ENCODE measurements at places on chromosomes 13 and 19.

GRCh38 chr13:84821261-84821660 lies 939.0 kb upstream of the SLITRK1 start:
- no peak for DNase-seq

DNA sequence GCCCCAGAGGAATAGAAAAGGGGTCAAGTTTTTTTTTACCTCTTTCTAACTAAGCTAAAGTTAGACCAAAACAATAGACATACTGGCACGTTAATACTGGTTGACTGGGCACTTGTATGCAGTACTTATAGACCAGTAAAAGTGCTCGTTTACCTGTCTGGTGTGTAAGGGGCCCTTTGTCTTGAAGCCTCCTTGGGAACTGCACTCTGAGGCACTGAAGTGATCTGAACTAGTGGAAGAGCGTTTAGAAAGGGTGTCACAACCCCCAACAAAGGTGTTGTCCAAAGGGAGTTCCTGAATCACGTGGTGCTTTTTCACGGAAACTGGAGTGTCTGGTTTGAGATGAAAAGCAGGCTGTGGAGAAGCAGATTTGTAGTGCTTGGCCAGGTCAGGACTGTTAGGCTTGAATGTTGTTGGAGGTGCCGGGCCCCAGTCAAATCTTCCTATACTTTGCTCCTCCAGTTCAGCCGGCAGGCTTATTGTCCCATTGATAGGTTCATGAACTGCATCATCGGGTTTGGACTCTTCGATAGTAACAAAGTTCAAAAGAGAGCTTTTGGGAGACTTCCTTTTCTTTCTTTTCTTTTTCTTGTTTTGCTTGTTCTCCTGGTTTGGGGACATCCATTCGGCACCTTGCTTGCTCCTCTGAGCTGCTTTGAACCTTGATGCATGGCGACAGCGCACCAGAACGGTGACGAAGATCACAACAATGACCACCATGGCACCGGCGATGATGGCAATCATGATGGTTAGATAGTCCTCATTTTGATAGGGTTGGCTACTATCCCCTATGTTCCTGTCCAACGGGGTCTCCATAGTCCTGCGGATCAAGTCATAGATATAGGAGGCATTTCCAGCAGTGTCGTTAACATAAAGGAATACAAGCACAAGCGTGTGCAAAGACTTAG lies 4.6 kb downstream of the PCDH9 start:
- no peak for DNase-seq

- no peak for DNase-seq
Measured at GRCh38 chr19:42249149-42249750, 5.7 kb downstream of the ERF start.

GRCh38 chr19:44951179-44952159 lies 3.7 kb upstream of the CLPTM1 start:
- peak; percentile 5 for DNase-seq

DNA sequence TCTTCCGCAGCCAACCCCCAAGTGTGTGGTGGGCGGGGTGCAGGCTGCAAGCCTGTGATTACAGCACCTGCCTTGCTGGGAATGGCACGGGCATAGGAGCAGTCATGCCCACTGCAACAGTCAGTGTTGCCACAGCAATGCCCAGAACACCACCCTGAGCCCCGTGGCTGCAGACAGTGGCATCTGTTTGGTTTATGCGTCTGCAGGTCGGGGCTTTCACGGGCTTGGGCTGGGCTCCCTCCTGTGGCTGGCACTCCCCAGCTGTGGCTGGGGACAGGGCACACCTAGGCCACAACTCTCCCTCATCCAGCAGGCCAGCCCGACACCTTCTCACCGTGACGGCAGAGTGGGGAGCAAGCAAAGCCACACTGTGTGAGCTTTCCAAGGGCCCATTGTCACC lies 115.3 kb upstream of the C1QTNF9B start:
- DNase-seq: no peak

DNA sequence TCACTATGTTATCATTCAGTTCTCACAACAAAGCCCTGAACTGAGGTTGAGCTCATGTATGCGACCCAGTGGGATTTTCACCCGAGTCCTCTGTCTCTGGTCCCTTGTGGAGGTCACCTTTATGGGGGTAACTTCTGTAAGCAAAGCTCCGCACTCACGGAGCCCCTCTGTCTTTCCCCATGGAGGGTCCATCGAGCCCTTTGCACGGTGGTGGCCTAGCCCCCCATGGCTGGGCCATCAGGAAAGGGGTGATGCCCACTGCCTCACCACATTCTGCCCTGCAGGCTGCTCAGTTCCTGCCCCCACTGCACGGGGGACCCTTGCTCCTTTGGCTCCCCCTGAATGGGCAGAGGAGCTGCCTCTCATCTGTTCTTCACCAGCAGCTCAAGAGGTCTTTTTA lies 39.6 kb downstream of the CHST8 start:
- no peak for DNase-seq

GRCh38 chr13:50531917-50532899 lies 311.3 kb downstream of the DLEU7 start:
- DNase-seq: no peak

DNA sequence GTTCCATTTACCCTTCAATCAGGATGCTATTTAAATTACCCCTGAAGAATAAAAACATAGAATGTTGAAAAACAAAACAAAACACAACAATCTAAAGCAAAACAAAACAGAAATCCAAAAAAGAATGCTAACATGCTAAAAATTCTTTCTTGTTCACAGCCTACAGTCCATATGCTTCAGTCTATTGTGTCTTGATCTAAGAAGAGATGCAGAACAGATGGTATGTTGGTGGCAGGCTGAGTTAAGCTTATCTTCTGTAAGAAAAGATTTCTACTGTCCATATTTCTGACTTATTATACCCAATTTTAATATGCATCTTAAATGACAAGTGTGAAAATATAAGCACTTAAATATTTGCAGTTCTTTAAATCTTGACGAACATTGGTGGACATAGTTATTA lies 356.1 kb upstream of the SLITRK1 start:
- no peak for DNase-seq

DNA sequence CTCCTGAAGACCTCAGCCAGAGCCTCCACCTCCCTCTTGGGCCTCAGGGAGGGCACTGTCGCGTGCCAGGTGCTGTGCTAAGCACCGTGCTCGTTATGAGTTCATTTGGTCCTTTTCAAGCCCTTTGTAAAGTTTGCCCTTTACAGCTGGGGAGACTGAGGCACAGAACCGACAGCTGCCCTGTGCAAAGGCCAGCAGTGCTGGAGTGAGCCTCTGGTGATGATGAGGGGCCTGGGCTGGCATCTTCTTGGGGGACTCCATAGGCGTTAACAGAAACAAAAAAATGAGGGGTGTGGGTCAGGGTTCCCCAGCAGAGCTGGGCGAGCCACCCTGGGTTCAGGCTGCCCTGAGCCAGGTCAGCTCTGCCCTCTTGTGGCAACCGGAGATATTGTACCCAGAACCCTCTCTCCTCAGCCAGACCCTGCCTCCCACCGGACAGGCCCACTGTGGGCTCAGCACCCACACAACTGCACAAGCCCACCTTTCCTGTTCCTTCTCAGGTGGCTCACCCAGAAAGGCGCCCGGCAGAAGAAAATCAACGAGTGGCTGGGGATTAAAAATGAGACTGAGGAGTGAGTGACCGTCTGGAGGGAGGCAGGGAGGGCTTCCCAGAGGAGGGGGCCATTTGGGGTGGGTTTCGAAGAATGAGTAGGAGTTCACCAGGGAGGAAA lies 5.5 kb upstream of the IFI30 start:
- DNase-seq: no peak

DNA sequence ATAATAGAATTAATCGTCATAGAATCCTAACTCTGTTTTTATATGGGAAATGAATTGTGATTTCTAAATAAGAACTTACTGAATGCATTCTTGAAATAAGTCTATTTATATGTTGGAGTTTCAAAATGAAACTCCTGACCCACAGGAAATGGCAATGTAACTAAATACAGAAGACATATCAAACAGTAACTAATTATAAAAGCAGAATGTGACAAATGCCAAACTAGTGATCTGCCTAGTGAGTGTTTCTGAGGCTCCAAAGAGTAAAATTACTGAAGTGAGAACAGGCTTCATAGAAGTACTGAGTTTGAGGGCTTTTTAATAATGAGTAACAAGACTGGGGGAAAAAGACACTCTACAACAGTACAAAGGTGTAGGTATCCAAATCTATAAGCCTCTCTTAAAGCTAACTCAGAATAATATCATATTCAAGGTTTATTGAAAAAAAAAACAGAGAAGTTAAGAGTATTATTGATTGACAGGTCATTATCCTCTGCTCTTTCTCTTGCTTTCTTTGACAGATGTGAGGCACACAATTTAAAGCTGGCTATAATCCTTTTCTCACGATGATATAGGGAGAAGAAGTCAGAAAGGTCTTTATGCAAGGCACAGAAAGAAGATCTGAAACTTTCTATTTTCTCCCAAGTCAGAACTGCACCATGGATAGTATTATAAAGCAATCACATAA lies 17.4 kb upstream of the ATXN8OS start:
- DNase-seq: no peak

GRCh38 chr13:74026753-74027152 lies 107.5 kb downstream of the KLF12 start:
- DNase-seq: no peak

DNA sequence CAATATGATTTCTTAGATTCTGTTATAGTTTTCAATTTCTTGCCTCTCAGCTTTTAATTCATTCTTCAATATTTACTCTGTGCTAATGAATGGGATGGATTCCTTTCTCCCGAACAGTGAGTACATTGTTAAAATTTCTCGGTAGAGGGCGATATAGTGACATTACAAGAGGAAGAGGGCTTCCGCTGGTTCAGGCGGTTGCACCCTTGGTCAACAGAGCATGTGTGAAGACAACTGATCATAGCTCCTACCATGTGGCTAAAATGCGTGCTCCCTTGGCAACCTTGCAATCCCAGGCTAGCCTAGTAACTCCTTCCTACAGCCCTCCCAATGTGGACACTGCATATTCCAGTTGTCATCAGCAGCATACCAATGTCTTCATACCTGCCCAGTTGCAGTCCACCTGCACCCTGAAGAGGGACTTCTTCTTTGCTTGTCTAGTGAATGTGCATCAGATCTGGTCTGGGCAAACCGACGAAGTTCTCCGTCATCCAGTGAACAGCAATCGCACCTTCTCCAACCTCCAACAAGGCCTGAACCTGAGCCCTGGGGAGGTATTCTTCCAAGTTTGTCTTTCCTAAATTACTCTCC lies 653.0 kb upstream of the GPC6 start:
- DNase-seq: no peak

DNA sequence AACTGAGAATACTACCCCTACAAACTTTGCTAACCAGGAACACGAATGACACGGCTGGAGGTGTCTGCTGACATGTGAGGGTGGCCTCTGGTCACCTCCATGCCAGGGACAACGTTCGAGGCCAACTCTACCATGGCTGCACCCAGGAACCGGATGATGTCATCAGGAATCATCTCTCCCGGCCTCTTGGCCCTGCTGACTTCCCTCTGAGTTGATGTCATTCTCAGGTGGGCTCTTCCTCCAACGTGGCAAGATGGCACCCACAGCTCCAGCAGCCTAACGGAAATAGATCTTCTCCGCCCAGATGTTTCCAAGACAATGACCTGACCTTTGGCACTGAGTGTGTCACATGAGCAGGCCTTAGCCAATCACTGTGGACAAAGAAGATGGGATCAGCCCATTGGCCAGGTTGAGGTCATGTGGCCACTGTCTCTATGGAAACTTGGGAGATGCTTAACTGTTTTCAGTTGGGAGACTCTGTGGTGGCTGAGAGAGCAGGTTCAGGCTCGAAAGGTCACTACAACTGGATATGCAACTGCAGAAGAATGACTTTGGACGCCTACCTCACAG lies 15.0 kb downstream of the MBD3L2B start:
- DNase-seq: no peak

DNA sequence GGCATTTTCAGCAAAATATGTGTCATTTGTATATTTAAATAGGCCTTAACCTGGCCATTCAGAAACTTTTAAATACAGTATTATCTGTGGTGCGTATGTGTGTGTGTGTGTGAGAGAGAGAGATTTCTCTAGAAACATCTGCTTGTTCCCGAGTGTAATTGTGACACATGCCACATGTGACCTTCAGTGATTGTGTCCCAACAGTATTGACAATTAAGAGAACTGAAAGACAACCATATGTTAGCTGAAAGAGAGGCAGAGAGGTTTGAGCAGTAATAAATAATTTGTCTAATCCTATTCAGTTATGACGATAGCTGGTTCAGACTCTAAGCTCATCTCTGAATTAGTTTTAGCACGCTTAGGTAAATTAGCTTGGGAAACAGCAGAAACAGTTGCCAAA lies 1503.1 kb downstream of the PCDH9 start:
- DNase-seq: no peak

DNA sequence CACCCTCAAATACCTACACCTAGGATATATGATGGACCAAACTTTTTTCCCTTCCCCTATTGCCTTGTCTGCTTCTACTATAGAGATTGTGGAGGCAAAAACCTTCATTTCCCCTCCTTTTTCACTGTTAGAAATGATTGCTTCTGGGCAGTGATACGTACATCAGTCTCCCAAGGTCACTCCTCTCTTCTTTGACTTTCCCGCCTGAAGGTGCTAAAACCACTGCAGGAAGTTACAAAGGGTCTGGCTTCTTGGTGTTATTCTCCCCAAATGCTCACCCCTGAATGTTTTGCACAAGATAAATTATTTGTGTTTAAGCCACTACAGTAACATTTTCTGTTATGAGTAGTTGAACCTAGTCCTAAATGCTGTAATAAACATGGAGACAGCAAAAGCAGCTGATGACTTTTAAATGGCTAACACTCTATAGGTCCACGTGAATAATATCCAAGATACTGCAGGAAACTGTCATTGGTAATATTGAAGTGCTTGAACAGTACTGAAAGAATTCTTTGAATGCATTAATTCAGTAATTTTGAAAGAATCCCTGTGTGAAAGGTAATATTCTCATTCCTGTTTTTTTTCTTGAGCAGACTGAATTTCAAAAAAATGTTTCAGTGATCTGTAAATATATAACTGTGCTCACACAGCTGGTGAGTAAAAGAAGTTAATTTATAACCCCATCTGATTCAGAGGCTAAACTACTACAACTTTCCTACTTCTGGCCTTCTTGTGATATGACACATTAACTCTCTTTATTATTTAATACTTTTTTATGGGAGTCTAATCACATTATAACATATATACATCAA lies 865.1 kb downstream of the EFNB2 start:
- DNase-seq: no peak

DNA sequence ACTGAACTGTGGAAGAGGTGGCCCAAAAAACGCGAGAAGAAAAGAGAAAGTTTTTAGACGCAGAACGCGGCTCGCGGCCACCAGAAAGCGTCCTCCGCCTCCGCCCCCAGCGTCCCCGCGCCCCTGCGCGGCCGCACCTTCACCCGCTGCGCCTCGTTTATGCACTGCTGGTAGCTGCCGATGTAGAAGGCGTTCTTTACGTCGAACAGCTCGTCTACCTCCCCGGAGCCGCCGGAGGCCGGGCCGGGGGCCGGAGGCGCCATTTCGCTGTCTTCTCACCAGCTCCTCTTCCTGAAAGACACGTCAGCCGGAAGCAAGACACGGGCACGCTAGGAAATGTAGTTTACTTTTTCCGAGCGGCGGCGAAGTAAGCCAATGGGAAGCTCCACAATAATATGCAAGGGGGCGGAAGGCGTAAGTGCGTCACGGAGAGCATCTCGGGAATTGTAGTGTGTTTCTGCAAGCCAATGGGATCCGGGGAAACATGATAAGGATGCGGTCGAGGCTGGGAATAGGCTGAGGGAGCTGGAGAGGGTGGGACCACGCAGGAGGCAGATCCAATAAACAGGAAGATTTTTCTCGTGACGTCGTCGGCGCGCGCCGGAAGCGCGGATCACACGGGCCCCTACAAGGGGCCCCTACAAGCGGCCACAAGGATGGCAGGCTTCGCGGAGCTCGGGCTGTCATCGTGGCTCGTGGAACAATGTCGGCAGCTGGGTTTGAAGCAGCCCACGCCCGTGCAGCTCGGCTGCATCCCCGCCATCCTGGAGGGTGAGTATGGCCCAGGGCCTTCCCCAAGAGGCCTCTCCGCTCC lies at the start of the genes COPE and DDX49:
COPE (minus strand) TSS at position 302 of the 814 bp plus-strand sequence; CDS start at position 263, 39 bp downstream.
DDX49 (plus strand) TSS at position 630 of the 814 bp plus-strand sequence; CDS start at position 657, 27 bp downstream.
- peak; percentile 98 for DNase-seq

Data from NCI-H2081 treated with DMSO at 0.1 percent for 48 hours (cell line).